NCI-H526 (cell line): ENCODE measurements at places on chromosomes 2 and 18.

GRCh38 chr2:25855065-25855464 is 23.2 kb downstream of the ASXL2 start:
- DNase-seq = no peak

DNA sequence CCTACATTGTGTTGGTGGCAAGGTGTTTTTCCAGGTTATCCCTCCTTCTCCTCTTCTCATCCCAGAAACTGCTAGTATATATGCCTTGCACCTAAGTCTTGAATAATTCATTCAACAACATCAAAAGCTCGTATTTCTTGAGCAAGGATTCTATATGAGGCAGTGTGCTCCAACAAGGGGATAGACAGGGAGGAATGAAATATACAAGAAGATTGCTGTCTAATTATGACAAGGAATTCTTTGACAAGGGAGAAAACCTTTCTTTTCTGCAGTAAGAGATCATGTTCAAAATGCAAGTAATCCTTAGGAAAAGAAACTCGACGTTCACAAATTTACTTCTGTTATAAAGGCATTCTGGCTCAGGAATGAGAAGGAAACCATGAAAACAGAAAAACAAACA is 788.6 kb downstream of the TDRD15 start:
- no peak for DNase-seq

- no peak for DNase-seq
Measured at GRCh38 chr2:231710799-231711676, 2.7 kb downstream of the PTMA start.

DNA sequence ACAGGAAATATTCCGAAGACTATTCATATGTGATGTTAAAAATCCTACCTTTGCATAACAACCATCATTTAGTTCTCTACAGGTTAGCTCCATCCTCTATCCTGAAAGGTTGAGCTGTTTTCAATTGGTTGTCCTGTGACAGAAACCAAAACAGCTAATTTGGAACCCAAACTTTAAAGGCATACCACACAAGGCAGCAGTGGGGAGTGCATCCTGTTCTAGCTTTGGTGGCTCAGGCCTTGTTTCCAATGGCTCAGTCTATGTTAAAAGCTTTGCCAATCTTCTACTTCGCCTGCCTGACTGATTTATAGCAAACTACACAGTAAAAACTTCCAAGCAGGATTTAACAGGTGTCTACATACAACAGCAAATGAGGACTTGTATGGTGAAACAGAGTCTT is 3.2 kb downstream of the CD226 start:
- no peak for DNase-seq

- no peak for DNase-seq
Measured at GRCh38 chr2:160878618-160879017, 281.6 kb upstream of the TANK start.

- no peak for DNase-seq
Measured at GRCh38 chr2:227888289-227888688, 16.9 kb downstream of the DAW1 start.

DNA sequence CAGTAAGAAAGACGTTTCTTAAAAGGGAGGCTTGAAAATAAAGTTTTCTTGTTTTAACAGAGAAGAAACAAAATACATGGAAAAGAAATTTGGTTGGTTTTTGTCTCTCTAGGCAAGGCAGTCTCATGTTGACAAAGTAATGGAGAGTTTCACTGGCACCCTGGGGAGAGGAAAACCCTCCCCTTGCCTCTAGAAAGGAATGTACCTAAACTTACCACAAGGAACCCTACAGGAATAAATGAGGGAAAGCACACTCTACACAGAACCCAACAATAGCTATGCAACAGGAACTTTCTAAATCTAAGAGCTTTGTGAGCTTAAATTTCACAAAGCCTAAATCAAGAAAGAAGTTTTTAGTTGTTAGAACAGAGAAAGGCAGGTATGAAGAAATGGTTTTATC is 37.0 kb downstream of the FIGN start:
- DNase-seq = no peak

DNA sequence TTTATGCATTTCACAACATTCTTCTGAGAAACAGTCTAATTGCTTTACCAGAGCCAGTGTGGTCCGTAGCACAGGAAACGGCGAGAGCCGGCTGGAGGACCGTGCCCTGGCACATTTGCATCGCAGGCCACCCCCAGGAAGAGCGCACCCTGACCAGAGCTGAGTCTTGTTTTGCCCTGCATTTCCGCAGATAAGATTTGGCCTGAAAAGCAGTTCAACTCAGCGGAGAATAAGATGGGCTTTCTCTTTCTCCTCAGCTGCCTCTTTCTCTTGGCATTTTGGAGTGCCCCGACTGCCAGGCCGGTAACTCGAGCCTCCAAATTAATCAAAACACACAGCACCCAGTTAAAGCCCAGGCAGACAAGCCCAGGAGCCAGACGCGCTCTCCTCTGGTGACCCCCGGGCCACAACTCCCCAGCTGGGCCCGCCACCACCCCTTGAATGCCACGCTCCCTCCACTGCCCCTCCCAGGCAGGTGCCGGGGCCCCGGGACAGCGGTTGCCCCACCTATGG is 464 bp downstream of the COL4A4 start:
- DNase-seq = peak; percentile 9

- DNase-seq = no peak
Measured at GRCh38 chr2:64937687-64938491, 51.3 kb upstream of the SLC1A4 start.

DNA sequence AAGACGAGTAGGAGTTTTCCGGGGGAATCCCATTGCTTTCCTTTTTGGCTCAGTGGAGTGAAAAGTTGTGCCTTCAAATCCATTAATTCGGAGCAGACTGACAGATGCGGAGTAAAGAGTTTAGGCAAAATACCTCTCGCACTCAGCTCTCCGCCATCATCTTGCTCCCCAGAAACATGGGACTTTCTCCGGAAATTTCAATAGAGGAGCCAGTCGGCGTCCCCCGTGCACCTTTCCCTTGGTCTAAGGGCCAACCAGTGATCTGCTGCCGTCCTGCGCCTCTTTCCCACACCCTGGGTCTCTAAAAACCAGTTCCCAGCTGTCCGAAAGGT is 318 bp downstream of the TYW5 start:
- no peak for DNase-seq

DNA sequence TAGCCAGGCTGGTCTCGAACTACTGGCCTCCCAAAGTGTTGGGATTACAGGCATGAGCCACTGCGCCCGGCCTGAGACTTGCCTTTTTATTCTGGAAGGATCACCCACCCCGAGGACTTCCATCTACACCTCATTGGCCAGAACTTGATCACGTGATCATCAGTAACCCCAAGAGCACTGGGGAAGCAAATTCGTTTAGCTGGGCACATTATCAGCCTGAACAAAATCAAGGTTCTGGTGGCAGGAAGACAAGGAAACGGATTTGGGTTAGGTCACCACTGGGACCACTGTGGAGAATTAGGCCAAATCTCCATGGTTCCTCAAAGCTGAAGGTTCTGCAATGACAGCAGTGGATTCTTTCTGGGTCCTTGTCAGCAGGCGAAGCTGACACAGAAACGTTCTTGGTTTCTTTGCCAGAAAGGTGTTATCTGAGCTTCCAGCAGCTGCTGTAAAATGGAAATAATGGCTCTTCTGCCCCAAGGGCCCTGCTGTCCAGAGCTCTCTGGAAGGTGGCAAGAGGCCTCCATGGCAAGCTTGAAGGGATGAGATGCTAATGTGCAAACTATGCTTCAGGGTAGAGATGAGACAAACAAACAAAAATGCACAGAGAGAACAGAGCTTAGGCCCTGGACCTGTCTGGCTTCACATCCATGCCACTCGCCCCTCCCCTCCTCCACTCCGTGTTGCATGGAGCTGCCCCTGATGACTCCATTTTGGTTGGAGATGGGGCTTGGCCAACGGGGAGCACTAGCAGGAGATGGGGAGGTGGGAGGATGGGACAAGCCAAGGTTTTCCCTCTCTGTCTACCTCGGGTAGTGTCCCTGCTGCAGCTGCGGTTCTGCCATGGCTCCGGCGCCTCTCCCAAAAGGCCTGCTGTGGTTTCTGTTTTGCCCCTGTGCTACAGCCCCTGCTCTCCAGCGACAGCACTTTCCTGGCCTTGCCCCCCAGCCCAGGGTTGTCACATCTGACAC is 28.4 kb downstream of the TMEM177 start:
- DNase-seq = no peak
